ENCODE measurements at places on chromosomes 2 and 18. TPM values are rescaled to one million over a fixed set of nuclear protein-coding genes. Genes with fewer than 3 reads are reported as not detected.

DNA sequence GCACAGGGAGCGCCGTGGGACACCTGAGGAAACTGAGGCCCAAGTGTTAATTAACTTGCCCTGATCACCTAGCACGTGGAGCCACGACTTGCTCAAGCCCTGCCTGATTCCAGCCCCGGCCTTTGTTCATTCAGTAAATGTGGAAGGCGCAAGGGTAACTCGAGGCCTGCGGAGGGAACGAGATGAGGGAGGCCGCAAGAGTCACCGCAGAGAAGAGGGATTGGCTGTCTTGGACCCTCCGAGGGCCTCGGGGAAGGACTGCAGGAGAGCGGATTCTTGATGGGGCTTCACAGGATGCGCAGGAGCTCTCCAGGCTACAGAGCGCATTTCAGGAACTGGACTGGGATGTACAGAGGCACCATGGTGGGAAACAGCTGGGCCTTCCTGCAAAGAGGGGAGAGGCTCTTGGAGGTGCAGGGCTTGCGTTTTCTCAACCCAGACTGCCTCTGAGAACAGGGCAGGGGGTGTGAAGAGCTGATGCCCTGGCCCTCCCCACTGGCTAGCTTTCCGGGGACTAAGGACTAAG is 511 bp upstream of the ANKMY1 start:
- peak overlapping the region; percentile 56 for H3K4me3 ChIP-seq
- H3K27me3 ChIP-seq, result peaks cover 24% of the 10 kb centered on the region
- peaks cover 15% of the 10 kb centered on the region for H3K4me1 ChIP-seq
- peak; percentile 68 for DNase-seq
- H3K27ac ChIP-seq, result no peak overlapping the region
- no peaks in the 10 kb centered on the region for H3K36me3 ChIP-seq

- no peak for DNase-seq
- no peak within 1 kb of the TSS for H3K27ac ChIP-seq
- H3K4me1 ChIP-seq, result no peaks in the 10 kb centered on the region
- peaks cover 13% of the 10 kb centered on the region for H3K36me3 ChIP-seq
- H3K27me3 ChIP-seq, result no peaks in the 10 kb centered on the region
- no peak within 1 kb of the TSS for H3K4me3 ChIP-seq
Measured at GRCh38 chr2:108239786-108240185, at the start of gene SULT1C3. Gene SULT1C3 (plus strand): TSS chr2:108239968. CDS start chr2:108247195, 7,227 bp downstream.

DNA sequence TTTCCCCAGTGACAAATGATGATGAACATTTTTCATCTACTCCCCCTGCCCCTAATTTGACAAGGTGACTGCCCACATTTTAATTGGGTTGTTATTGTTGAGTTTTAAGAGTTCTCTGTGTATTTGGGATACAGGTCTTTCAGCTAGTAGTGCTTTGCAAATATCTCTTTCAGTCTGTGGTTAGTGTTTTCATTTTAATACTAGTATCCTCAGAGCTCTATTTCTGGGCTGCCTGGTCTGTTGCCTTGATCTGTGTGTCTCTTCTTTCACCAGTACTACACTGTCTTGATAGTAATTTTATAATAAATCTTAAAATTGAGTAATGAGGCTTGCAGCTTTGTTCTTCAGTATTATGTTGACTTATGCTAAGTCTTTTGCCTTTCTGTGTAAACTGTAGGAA is 19.7 kb downstream of the EIF5B start:
- H3K36me3 ChIP-seq, result no peaks in the 10 kb centered on the region
- DNase-seq, result no peak
- H3K4me3 ChIP-seq, result no peak overlapping the region
- H3K4me1 ChIP-seq, result peaks cover 15% of the 10 kb centered on the region

DNA sequence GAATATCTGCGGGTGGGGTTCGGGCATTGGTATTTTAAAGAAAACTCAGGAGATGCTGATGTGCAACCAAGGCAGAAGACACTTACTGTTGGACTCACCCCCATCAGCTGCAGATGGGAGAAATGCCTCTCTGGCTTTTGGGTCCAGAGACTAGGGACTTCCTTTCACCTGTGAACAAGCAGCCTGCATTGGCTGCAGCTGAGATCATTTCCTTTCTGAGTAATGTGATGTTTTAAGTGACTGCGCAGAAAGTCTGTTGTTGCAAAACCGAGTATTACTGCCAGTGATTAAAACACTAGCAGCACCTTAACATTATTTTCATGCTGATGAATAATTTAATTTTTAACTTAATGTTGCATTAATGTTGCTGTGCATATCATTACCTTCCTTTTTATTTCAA is 143.0 kb downstream of the TSN start:
- no peaks in the 10 kb centered on the region for H3K4me1 ChIP-seq
- no peaks in the 10 kb centered on the region for H3K36me3 ChIP-seq
- no peaks in the 10 kb centered on the region for H3K27me3 ChIP-seq
- no peak overlapping the region for H3K27ac ChIP-seq
- DNase-seq, result no peak

- H3K4me1 ChIP-seq, result peaks cover 6% of the 10 kb centered on the region
- H3K4me3 ChIP-seq, result no peak overlapping the region
- no peaks in the 10 kb centered on the region for H3K36me3 ChIP-seq
- DNase-seq, result no peak
- H3K27ac ChIP-seq, result no peak overlapping the region
- peaks cover 6% of the 10 kb centered on the region for H3K27me3 ChIP-seq
Measured at GRCh38 chr18:23614413-23614812, 28.1 kb upstream of the NPC1 start.

DNA sequence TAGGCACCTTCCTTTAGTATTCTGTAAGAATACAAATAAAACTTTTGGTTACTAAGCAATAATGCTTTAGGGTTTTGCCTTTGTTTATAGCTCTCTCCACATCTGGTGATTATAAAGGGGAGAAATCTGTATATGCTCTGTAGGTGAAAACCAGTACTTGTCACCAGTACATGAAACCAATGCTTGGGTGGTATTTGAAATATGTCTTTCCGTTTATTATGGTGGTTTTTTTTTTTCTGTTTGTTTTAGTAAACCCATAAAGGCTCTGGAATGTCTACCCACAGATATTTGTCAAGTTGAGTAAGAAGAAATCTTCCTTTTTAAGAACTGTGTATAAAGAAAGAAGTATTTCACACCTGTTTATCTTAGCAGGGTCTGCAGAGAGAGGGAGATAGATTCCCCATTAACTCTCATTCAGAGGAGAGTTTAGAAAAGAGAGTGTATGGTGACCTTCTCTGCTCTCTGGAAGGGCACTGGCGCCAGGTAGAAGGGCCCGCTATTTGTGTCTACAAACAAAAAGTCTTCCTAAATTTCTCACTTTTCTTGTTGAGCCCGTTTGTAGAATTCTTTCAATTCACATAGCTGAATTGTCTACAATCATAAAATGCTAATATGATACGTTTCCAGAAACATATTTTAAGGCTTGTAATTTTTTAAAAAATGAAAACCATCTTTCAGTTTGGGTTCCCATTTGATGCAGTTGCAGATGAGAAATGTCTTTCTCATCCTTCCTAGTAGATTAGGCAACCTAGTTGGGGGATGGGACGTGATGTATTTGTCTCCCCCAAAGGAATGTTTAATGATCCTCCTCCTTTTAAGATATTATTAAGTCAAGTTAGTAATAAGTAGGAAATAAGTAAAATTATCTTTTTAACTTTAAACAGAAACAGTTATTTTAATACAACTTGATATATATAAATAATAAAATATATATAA is 33.9 kb downstream of the MAP3K20 start:
- H3K36me3 ChIP-seq, result no peaks in the 10 kb centered on the region
- H3K4me1 ChIP-seq, result peaks cover 6% of the 10 kb centered on the region
- no peak overlapping the region for H3K4me3 ChIP-seq
- no peaks in the 10 kb centered on the region for H3K27me3 ChIP-seq

- no peak for DNase-seq
- H3K4me3 ChIP-seq, result no peak overlapping the region
- no peaks in the 10 kb centered on the region for H3K4me1 ChIP-seq
- 0 out of 2 replicates have a peak, but pooled peaks cover 10% of the 10 kb centered on the region for H3K36me3 ChIP-seq
Measured at GRCh38 chr2:152611458-152612231, 105.6 kb downstream of the PRPF40A start.

DNA sequence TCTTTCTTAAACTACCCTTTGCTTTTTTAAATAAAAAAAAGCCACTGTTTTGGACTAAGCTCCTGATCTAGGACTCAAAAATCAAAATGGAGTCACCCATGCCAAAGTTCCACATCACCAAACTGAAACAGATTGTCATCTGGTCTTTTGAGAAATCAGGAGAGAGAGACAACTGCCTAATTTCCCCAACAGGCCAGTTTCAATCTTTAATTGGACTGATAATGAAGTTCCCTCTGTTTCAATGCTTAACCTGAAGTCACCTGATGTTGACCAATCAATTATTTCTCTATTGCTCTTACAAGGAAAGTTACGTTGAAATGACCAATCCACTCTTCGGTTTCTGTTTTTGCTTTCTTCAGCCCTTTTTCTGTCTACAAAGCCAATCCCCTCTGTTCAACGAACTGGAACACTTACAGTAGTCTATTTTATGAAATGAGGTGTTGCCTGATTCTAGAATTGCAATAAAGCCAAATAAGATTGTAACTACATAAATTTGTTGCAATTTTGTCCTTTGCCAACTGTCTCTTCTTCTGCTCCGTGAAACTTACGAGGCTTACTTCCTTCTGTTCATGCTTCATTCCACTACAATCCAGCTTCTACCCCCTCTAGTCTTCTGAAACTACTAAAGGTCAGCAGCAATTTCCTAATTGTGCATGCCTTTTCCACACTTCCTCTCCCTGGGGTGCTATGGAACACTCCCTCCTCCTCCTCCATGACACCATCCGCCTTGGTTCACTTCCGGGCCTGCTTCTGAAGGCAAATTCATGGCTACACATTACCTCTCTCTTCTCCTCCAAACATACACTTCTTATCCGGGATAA is 95.2 kb upstream of the CD302 start:
- H3K4me3 ChIP-seq, result no peak overlapping the region
- no peaks in the 10 kb centered on the region for H3K36me3 ChIP-seq
- DNase-seq, result no peak

- H3K36me3 ChIP-seq, result peaks cover 3% of the 10 kb centered on the region
- peaks cover 18% of the 10 kb centered on the region for H3K4me1 ChIP-seq
- DNase-seq, result no peak
Measured at GRCh38 chr2:171430516-171431410, 3.0 kb downstream of the METTL8 start.

DNA sequence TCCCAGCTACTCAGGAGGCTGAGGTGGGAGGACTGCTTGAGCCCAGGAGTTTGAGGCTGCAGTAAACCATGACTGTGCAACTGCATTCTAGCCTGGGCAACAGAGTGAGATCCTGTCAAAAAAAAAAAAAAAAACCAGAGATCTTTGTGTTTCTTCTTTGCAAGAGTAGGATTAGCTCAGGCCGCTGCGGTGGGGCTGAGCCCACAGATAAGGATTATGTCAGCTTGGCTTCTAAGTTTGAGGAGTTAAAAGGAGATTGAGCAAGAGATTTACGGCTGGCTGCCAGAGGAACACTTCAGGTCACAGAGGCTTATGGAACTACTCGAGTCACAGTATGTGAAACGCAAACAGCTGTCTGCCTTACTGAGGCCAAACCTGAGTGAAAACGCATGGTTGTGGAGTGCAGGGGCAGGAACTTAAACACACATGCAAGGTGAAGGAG is 146.7 kb upstream of the L3MBTL4 start:
- no peaks in the 10 kb centered on the region for H3K36me3 ChIP-seq
- no peak for DNase-seq
- no peaks in the 10 kb centered on the region for H3K27me3 ChIP-seq
- no peak overlapping the region for H3K27ac ChIP-seq

DNA sequence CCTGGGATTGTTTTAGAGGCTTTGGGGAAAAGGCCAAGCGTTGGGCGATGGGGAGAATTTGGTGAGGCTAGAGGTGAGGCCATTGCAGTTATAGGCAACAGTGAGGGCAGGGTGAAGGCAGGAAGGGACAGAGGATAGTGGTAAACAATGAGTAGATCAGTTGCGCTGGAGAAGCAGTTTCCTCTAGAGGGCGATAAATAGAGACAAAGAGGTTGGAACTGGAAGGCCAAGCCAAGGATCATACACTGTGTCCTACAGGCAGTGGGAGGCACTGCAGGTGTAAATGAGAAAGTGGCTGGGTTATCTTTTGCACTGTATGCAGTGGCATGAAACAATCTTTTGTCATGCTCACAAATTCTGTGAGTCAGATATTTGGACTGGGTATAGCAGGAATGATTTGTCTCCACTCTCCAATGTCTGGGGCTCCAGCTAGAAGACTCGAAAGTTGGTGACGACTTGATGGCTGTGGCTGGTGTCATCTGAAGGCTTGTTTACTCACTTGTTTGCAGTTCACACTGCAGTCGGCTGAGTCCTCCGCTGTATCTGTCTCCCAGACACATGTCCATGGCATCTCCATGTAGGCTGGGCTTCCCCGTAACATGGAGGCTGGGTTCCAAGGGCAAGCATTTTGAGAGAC is 82.1 kb downstream of the TNP1 start:
- peaks cover 8% of the 10 kb centered on the region for H3K4me1 ChIP-seq
- peak; percentile 96 for DNase-seq
- no peak overlapping the region for H3K27ac ChIP-seq

GRCh38 chr2:188456114-188456909 is 164.6 kb downstream of the GULP1 start:
- H3K4me1 ChIP-seq, result peaks cover 35% of the 10 kb centered on the region
- H3K27ac ChIP-seq, result peak overlapping the region; percentile 98
- no peaks in the 10 kb centered on the region for H3K27me3 ChIP-seq
- DNase-seq, result peak; percentile 91
- H3K4me3 ChIP-seq, result no peak overlapping the region

DNA sequence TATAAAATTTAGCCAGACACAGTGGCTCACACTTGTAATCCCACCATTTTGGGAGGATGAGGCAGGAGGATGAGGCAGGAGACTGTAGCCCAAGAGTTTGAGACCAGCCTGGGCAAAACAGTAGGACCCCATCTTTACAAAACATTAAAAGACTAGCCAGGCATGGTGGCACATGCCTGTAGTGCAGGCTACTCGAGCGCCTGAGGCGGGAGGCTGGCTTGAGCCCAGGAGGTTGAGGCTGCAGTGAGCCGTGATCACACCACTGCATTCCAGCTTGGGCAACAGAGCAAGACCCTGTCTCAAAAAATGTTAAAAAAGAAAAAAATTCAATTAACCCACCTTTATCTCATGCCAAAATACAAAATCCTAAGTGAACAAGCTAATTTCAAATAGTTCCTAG is 4.0 kb downstream of the REV1 start:
- peak; percentile 20 for DNase-seq
- H3K36me3 ChIP-seq, result no peaks in the 10 kb centered on the region
- no peak overlapping the region for H3K27ac ChIP-seq
- no peak overlapping the region for H3K4me3 ChIP-seq
- H3K27me3 ChIP-seq, result no peaks in the 10 kb centered on the region

ERICH2 gene
- not detected for total RNA-seq

NEB gene
- 8.2 TPM for total RNA-seq

RGPD8 gene
- 4.9 TPM for total RNA-seq

STAT4 gene
- 0.16 TPM for total RNA-seq

AAK1 gene
- 39.0 TPM for total RNA-seq

CNDP1 gene
- not detected for total RNA-seq

Measured in GM23338 (cell line).